Stimulated activated CD8-positive, alpha-beta memory T cell treated with anti-CD3 and anti-CD28 coated beads, Interleukin-2, amount 100 ng/mL, for 48 hours (primary cell): ENCODE measurements at places on chromosomes 2 and 18.

- DNase-seq, result no peak
Measured at GRCh38 chr2:234091883-234092282, 41.4 kb downstream of the SPP2 start.

DNA sequence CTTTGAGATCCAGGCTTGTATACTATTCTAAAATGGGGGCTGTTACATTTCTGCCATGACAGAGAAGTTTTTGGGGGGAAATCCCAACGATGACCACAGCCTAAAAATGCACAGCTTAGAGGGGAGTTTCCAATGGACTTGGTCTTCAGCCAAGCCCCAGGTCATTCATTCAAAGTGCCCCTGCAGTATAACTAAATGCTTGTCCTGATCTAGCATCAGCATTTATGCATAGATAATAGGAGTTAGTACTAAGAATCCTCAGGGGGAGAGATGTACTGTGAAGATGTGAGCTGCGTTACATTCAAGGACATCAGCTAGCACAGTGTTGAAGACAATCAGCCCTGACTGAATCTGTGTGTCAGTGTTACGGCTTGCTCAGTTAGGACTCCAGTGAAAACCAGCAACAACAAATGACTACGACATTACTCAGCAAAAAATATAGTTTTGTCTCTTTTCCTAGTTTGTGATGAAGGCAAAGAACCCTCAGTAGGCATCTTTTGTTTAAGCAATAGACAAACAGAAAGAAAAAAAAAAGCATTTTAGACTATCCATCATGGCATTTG is 160.9 kb downstream of the ZEB2 start:
- no peak for DNase-seq

- DNase-seq, result no peak
Measured at GRCh38 chr2:120765678-120766469, 30.2 kb downstream of the GLI2 start.

DNA sequence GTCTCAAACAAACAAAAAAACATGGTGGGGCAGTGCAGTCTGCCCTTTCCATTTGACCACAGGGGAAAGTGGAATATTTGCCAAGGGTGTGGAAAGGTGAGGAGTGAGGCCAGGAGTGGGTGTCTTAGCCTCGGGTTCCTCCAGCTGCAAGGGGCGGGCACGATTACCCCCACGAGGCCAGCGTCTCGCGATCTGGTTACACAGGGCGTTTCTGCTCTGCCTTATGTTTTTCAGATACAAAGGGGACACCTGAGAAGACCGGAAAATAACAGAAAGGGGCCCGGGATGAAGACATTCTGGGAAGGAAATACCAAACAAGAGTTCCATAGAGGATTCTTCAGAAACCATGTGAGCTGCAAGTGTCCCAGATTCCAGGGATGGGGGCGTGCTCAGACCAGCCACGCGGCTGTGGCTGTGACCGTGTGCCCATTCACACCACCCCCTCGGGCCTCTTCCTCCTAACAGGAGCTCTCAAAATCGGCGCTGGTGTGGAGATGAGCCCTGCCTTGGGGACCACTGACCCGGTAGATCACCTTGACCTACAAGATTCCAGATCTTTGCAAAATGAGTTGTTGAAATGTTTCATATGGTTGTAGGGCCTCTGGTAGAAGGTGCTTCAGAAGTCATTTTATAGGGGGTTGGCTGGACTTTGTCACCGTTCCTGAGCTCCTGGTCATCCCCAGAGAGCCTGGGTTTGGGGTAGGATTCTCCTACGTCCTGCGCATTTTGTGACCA is 34.2 kb downstream of the FAM178B start:
- no peak for DNase-seq

DNA sequence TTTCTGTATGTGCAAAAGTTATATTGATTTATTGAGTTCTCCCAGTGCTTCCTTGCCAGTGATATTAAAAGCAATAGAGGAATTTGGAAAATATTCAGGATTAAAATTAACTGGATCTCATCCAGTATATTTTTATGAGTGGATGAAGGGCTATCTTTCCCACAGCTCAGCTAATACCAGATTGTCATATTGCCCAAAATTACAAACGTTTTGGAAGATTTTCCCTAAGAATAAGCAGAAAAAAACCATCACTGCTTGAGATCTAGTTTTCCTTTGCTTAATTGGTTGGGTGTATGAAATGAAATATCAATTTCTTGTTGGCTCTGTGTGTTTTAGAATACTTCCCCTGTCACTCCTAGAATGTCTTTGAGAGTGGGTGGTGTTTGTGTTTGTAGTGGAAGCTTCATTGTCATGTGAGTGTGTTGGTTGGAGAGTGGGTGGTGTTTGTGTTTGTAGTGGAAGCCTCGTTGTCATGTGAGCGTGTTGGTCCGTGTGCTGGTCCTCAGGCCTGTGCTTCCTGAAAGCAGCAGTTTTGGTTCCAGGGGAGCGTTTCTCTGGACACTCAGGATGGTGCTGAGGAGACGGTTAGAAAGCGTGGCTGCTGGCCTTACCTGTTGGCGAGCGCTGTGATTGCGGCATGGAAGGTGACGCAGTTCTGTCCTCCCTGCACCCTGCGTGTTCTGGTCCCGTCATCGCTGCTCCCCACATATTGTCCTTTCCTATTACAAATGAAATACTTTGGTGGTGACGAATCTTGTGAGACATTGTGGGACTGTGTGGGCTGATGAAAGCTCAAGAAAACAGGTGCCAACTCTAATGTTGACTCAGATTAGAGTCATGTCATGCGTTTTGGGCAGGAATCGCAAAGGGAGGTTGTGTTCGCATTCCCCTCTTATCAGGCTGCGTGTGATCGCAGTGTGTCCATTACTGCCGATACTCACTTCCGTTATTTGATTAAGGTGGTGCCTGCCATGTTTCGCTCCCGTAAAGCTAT is 12.4 kb downstream of the ASB1 start:
- DNase-seq, result peak; percentile 40

- no peak for DNase-seq
Measured at GRCh38 chr2:79909521-79909920, 395.0 kb downstream of the LRRTM1 start.

DNA sequence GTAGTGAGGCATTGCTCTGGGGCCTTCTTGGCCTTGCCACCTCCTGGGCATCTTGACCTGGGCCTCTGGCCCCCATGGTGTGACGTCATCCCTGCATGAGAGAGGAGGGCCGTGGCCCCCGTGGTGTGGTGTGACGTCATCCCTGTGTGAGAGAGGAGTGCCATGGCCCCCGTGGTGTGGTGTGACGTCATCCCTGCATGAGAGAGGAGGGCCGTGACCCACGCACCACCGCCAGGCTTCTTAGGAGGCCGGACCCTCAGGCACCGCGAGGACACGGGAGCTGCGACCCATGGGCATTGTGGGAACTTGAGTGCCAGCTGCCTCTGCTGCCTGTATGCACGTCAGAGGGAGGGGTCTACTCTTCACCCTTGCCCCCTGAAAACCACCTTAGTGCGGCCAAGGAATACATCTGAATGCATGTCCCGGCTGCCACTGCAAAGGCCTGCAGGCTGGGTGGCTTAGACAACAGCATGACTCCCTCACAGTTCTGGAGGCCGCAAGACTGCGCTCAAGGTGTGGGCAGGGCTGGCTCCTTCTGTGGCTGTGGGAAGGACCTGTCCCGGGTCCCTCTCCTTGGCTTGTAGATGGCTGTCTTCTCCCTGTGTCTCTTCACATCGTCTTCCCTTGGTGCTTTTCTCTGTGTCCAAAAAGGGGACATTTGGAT is 20.8 kb upstream of the OTOS start:
- no peak for DNase-seq

DNA sequence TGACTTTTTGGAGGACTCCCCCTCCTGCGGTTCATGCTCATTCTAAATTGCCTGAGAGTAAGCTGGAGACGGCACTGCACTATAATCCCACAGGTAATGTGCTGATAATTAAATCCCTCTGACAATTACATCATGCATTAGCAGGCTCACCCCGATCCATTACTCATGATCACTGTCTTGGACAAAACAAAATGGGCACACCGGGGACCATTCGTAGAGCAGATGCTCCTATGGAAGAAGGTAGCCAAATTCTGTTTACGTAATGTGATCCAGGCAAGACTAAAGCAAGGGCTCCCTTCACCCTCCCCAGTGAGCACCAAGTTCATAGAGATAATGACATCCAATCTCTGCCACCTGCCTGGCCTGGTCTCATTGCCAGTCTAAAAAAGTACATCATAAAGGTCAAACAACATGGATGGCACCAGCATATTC is 657.1 kb upstream of the SOX11 start:
- DNase-seq, result no peak

DNA sequence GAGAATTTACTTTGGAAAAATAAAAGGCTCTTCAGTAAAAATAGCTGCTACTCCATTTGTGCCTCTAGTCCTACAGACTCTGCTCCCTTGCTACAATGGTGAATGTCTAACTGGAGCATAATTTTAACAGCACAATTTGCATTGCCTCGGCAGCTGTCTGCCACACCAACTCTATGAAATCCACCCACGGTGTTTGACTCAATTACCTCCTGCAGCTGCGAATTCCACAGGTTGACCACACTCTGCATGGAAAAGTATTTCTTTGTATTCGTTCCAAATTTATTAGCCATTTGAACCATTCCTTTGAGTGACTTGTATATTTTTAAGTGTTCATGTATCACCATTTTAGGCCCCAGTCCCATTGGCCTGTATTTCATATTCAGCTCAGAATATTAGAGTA is 182.1 kb upstream of the CCDC68 start:
- DNase-seq, result no peak
